ENCODE measurements at places on chromosomes 4 and X. TPM values are rescaled to one million over a fixed set of nuclear protein-coding genes. Genes with fewer than 3 reads are reported as not detected.

CABS1 gene
- total RNA-seq, result not detected

GRCh38 chr4:103400405-103400804 is 202.3 kb upstream of the CENPE start:
- no peak overlapping the region for H3K27ac ChIP-seq
- no peaks in the 10 kb centered on the region for H3K27me3 ChIP-seq
- H3K4me1 ChIP-seq, result no peaks in the 10 kb centered on the region
- no peak overlapping the region for H3K4me3 ChIP-seq

- DNase-seq, result no peak
- no peaks in the 10 kb centered on the region for H3K27me3 ChIP-seq
- H3K36me3 ChIP-seq, result no peaks in the 10 kb centered on the region
- no peak overlapping the region for H3K27ac ChIP-seq
Observed at GRCh38 chr4:8070736-8071718, 87.6 kb downstream of the ABLIM2 start.

DNA sequence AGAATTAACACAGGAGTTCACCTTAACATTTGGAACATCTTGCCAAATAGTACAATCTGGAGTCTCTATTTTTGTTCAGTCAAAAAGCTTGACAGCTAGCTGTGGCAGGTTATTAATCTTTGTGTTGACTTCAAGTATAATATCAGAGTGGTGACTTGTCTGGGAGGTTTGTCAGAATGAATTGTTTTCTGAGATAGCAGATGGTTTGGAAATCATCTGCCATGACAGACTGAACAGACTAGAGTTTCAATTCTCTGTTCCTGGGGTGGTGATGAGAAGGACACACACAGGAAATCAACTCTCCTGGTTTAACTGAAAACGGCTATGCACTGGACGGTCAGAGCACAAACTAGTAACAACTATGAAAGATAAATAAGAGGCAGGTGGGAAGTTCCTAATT is 203.3 kb upstream of the EMCN start:
- H3K27me3 ChIP-seq, result no peaks in the 10 kb centered on the region
- H3K4me1 ChIP-seq, result no peaks in the 10 kb centered on the region
- no peaks in the 10 kb centered on the region for H3K36me3 ChIP-seq
- H3K27ac ChIP-seq, result no peak overlapping the region
- H3K4me3 ChIP-seq, result no peak overlapping the region

DNA sequence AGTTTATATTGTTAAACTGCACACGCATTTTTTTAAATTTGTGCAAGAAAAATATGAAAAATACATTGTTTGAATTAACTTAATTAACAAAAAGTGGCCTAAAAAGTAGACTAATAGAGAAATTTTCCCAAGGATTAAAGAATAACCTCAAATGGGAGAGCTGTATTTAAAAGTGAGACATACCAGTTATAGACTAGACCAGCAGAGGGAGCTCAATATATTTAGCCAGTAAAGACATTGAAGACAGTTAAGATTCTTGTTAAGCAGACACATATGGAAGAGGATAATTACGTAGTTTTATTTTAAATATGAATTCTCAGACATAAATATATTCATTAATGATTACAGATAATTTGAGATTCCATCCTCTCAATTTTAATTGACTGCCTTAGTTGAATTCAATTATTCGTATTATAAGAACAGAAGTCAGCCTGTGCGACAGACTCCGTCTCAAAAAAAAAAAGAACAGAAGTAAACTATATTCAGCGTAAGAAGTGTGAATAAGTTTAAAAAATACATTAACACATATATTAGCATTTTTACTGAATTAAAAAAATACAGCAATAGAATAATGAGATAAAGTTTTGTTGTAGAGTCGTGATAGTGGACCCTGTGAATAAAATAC is 64.8 kb downstream of the GLRA3 start:
- H3K27ac ChIP-seq, result no peak overlapping the region
- H3K4me3 ChIP-seq, result no peak overlapping the region
- H3K4me1 ChIP-seq, result no peaks in the 10 kb centered on the region
- no peaks in the 10 kb centered on the region for H3K27me3 ChIP-seq
- no peaks in the 10 kb centered on the region for H3K36me3 ChIP-seq

TENM3 gene
- total RNA-seq, result 9.8 TPM

DNA sequence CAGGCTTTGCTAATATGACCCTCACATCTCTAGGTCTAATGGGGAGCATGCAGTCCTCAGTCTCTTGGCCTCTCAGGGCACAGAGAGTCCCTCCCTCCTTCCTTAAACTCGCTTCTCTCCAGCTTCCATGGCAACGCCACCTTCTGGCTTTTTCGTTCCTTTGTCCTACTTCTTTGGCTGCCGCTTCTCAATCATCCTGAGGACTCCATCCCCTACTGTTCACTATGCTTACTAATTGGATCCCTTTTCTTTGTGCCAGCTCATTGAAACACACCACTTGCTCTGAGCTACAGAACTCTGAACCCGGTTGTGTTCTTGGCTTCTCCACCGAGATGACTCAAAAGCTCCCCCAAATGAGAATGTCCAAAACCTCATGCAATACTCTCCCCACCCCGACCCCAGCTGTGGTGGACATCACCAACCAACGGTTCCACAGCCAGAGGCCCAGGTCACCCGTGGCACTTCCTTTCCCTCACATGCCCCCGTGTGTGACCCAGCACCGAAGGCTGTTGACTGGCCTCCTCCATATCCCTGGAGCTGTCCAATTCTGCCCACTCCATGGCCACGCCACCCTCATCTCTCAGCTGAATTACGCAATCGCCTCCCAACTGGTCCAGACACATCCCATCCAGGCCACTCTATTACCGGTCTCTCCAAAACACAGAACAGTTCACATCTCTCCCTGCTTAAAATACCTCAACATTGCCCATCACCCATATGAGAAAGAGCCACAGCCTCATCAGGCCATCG is 34.7 kb downstream of the CRMP1 start:
- H3K36me3 ChIP-seq, result no peaks in the 10 kb centered on the region
- H3K4me3 ChIP-seq, result no peak overlapping the region
- no peak for DNase-seq

DNA sequence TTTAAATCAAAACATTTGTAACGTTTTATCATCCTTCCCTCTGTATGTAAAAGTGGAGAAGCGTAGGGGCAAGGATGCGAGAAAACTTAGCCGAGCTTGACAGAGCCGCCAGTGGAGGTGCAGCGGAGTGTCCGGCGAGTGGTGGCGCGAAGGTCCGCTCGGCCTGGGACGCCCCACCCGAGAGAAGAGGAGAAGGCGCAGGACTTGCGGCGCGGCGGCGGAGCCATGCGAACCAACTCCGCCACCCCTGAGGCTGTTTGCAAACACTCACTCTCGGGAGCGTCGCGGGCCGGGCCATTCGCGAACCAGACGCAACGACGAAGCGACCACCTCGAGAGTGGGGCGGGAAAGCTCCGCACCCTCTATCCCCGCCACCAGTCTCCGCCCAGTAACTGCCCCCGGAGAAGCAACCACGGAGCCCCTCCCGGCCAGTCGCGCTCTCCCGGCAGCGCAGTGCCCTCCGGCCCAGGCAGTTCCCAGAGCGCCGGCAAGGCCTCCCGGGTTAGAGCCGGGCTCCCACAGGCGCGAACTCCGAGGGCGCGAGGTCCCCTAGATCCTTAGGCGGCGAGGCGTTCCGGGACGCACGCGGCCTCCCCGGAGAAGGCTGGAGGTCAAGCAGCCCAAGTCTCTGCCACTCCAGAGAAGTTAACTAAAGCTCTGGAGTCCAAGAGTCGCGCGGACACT is 2.3 kb upstream of the MAB21L2 start:
- peak overlapping the region; percentile 85 for H3K27ac ChIP-seq
- H3K4me1 ChIP-seq, result no peaks in the 10 kb centered on the region
- peak overlapping the region; percentile 37 for H3K4me3 ChIP-seq
- H3K36me3 ChIP-seq, result no peaks in the 10 kb centered on the region
- no peaks in the 10 kb centered on the region for H3K27me3 ChIP-seq
- DNase-seq, result no peak

- DNase-seq, result no peak
- H3K36me3 ChIP-seq, result no peaks in the 10 kb centered on the region
- no peak overlapping the region for H3K27ac ChIP-seq
- H3K4me1 ChIP-seq, result no peaks in the 10 kb centered on the region
- H3K4me3 ChIP-seq, result no peak overlapping the region
Observed at GRCh38 chr4:77617203-77617602, 11.6 kb downstream of the CXCL13 start.

CRMP1 gene
- total RNA-seq, result 0.55 TPM

DNA sequence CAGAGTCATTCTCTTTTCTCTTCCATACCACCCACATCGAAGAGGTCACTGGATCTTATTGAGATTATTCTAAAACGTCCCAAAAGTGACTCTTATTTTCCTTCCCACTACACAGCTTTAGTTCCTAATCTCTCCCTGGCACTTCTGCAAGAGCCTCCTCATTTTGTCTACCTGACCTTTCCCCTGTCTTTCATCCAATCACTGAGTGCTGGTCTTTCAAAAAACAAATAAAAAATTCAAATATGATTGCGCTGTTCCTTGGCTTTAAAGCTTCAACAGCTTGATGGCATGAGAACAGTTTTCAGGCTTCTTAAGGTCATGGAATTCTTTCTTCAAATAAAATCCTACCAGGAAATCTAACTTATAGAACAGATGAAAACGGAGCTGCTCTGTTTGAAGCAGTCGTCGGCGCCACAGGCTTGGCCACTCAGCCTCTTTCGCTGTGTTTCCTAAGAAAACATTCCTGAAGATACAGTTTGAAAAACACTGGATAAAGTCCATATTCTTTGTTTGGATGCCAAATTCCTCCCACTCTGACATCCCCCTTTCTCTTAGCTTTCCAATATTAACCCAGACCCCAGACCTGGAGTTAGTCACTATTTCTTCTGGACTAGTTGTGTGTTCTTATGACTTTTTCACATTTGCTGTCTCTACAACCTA is 12.5 kb downstream of the SYTL5 start:
- H3K4me1 ChIP-seq, result no peaks in the 10 kb centered on the region
- H3K27me3 ChIP-seq, result no peaks in the 10 kb centered on the region
- no peak for DNase-seq
- H3K4me3 ChIP-seq, result no peak overlapping the region
- no peaks in the 10 kb centered on the region for H3K36me3 ChIP-seq
- no peak overlapping the region for H3K27ac ChIP-seq

DNA sequence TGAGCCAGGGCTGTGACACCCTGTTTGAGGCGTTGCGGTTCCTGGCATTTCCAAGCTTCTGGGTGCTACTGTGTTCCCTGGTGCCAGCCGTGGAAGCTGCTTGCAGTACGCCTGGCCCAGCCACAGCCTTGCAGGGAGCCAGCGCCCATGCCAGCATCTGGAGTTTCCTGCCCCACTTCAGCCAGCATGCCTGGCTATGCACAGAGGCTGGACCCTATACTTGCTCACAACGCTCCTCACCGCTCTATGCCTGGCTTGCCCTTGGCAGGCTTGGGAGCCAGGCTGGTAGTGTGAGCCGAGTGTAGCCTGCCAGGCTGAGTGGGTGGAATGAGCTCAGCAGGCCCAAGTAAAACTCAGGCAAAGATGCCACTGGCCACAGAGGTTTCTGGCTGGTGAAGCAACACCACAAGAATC is 22.4 kb downstream of the PRRG1 start:
- no peaks in the 10 kb centered on the region for H3K4me1 ChIP-seq
- no peak overlapping the region for H3K4me3 ChIP-seq
- H3K27me3 ChIP-seq, result no peaks in the 10 kb centered on the region
- no peak overlapping the region for H3K27ac ChIP-seq
- no peak for DNase-seq
- H3K36me3 ChIP-seq, result no peaks in the 10 kb centered on the region

DNA sequence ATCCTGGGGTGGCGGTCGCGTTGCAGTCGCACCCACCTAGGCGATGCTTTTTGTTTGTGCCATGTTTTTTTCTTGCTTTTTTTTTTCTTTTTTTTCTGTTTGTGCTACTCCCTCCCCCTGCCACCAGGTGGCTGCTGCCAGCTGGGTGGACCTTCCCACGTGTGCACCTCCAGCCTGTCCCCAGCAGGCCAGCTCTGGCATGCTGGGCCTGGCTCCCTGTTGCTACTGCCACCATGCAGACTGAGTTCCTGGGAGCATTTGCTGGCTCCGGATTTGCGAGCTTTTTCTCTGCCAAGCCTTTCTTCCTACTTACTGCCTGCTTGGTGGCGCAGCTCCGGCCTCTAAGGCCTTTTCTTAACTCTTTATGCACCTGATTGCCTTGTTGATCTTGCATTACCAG is 161.2 kb upstream of the WDFY3 start:
- H3K36me3 ChIP-seq, result no peaks in the 10 kb centered on the region
- H3K27me3 ChIP-seq, result no peaks in the 10 kb centered on the region
- no peak overlapping the region for H3K27ac ChIP-seq
- no peak for DNase-seq
- peaks cover 5% of the 10 kb centered on the region for H3K4me1 ChIP-seq

GRCh38 chrX:70478526-70479245 is 34.1 kb downstream of the DLG3 start:
- H3K27me3 ChIP-seq, result no peaks in the 10 kb centered on the region
- peaks cover 19% of the 10 kb centered on the region for H3K4me1 ChIP-seq
- peak overlapping the region; percentile 84 for H3K27ac ChIP-seq
- no peaks in the 10 kb centered on the region for H3K36me3 ChIP-seq
- H3K4me3 ChIP-seq, result peak overlapping the region; percentile 39

MFAP3L gene
- total RNA-seq, result 3.2 TPM

DNA sequence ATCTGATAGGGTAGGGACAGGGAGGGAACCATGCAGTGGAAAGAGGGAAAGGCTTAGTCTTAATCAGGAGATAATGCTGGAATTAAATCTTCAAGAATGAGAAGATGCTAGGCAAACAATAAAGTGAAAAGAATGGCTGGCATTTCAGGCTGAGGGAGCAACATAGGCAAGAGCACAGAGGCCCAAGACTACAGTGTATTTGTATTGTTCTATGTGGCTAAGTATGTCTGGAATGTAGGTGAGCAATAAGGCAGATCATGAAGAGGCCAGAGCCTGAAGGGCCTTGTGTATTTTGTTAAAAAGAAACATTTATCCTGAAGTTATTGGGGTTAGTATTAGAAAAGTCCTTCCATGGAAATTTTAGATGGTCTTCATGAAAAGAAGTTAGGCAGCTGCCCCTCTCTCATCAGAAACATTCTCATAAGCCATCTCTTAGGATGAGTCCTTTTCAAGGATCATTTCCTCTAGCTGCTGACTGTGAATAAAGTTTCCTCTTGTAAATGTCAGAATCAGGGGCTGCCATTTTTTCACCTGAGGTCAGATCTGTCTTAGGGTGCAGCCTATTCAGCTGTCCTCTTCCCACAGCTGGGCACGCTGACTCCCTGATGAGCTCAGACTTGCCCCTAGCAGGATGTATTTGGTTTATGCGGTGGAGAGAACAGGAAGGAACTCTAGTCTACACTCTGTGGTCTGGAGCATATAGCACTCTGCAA is 46.3 kb downstream of the ATP10D start:
- H3K36me3 ChIP-seq, result no peaks in the 10 kb centered on the region
- peak overlapping the region; percentile 41 for H3K27ac ChIP-seq
- no peak overlapping the region for H3K4me3 ChIP-seq
- peaks cover 9% of the 10 kb centered on the region for H3K4me1 ChIP-seq
- H3K27me3 ChIP-seq, result no peaks in the 10 kb centered on the region
- DNase-seq, result peak; percentile 41

Data from transverse colon (tissue), 4 donors.